ENCODE measurements at places on chromosomes 16 and 17.

DNA sequence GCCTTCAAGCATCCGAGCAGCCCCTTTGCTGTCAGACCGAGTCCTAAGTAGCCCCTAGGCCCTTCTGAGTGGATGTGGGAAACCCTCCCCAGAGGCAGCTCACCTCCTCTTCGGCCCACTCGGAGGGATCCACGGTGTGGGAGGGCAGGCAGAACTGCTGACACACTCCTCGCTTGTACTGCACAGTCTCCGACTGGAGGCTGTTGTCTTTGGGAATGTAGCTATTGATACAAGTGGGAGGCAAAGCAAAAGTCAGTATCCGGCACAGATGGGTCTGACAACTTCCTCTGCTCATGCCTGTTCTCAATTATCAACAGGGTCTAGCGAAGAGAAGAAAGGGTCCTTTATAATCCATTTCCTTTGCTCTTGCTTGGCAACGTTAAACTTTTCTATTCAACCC is 25.9 kb upstream of the FOXJ1 start:
- no peak for DNase-seq

DNA sequence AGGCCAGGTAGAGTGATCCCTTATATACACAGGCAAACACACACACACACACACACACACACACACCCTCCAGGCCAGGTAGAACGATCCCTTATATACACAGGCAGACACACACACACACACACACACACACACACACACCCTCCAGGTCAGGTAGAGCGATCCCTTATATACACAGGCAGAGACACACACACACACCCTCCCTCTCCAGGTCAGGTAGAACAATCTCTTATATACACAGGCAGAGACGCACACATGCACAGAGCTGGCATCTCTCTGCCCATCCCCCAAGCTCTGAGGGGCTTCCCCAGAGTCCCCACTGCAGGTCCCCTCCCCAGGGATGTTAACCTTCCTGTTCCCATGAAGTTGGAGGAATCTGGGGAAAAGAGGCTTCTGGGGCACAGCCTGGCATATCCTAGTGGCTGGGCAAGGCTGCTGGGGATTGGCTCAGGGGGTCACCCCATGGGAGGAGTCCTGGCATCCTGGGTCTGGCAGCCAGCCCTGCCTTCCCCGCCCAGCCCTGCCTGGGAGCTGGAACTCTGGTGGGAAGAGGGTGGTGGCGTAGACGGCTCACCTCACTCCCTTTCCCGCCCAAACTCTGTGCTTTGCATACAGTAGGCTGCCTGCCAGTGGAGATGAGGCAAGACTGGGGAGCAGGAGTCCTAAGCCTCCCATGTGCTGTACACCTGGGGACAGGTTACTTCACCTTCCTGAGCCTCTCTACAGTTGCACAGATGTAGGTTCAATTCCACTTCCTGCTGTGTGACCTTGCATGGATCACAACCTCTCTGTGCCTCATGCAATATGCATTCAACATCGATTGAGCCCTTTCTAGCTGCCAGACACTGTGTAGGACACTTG is 41.8 kb downstream of the TEKT5 start:
- no peak for DNase-seq

DNA sequence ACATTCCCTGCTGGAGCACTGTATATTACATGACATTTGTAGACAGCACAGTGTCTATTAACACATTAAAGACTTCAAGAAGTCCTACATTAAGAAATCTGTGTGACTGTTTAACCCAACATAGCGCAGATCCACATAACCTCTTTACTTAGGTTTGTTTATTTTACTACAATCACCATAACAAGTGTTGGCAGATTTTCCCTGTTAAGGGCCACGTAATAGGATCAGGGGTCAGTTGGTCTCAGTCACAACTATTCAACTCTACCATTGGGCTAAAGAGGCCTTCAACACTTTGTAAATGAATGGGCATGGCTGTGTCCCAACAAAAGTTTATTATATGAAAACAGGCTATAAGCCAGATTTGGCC is 51.3 kb upstream of the ADORA2B start:
- no peak for DNase-seq

GRCh38 chr17:80775863-80776262 is 215.8 kb upstream of the CHMP6 start:
- no peak for DNase-seq

DNA sequence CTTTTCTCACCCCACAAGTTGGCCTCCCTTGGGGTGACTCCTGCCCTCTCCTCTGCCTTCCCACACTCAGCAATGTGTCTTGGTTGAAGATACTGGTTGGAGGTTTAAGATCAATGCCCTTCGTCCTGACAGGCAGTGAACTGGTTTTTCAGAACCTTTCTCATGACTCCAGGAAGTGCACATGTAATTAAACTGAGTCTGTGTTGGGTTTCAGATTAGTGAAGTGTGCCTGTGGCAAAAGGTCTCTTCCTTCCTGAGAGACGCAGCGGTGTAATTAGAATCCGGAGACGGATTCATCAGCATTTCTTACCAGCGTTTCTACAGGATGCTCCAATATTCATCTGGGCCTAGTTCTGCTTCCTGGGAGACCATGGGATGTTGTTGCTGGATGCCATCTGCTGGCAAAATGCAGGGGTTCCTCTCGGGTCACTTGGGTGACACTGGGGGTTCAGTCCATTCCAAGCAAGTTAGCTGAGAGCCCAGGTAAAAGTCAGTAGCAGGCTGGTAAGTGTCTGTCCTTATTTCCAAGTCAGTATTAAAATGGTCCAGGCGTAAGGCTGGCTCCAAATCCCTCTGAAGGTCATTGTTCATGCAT is 233.3 kb downstream of the XYLT1 start:
- DNase-seq = no peak

GRCh38 chr17:61048376-61049106 is 351.1 kb upstream of the TBX2 start:
- no peak for DNase-seq

- DNase-seq = no peak
Measured at GRCh38 chr17:41448506-41448905, 7.7 kb upstream of the KRT38 start.

- DNase-seq = no peak
Measured at GRCh38 chr16:68384288-68385161, 63.8 kb downstream of the SMPD3 start.

DNA sequence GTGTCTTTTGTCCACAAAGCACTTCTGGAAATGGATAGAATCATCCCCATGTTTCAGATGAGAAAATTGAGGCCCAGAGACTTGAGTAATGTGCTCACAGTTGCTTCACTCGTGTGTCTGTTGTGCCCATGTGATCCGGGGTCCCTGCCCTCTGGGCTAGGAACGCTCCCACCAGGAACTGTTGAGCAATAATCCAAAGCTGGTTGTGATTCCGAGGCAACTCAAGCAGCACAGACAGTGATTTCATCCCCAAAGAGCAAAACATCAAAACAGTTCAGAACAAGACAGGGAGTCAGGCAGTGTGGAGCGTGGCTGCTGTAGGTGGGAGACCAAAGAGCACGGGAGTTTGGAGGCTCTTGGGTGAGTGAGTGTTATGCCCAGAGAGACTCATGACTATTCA is 205.0 kb upstream of the ASIC2 start:
- DNase-seq = no peak

DNA sequence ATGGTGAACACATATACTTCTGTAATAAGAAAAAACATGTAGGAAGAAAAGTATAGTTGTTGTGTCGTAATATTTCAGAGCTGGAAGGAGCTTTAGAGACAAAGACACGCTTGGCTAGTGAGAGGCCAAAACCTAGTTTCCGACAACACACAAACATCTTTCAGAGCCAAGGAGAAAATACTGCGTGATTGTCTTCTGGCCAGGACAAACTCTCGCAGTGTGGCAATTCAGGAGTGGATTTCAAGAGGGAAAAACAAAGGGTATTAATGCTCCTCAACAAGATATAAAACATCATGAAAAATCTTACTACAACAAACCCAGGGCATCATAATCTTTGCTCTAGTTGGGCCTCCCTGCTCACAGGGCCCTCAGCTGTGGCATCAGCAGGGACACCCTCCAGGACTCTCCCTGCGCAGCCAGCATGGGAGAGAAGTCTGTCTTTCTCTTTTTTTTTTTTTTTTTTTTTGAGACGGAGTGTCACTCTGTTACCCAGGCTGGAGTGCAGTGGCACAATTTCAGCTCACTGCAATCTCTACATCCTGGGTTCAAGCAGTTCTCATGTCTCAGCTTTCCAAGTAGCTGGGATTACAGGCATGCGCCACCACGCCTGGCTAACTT is 66.4 kb downstream of the CYB5B start:
- DNase-seq = no peak

DNA sequence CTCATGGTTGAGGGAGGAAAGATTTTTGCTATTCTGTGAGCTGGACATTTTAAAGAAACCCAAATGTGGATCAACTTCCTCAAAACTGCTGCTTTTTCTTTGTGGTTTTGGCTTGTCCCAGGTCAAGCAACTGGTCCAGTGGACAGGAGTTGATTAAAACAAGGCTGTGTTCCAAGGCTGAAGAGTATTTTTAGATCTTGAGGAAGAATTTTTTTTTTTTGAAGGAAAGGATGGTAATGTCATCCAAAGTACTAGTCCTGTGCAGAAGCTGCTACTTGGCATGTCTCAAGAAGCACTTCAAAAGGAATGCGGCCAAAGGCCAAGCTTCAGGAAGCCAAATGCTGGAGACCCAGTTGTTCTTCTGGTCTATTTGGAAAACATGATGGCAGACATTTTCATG is 8.0 kb upstream of the MYH2 start:
- DNase-seq = no peak

GRCh38 chr16:83689385-83689831 is 118.4 kb upstream of the HSBP1 start:
- peak; percentile 2 for DNase-seq

- DNase-seq = no peak
Measured at GRCh38 chr17:64384253-64385186, 6.1 kb downstream of the PECAM1 start.

GRCh38 chr16:89446975-89447293 is 43.4 kb downstream of the ANKRD11 start:
- no peak for DNase-seq

- no peak for DNase-seq
Measured at GRCh38 chr17:2178798-2179501, 124.0 kb downstream of the HIC1 start.

GRCh38 chr16:2813771-2814221 is 3.2 kb upstream of the PRSS21 start:
- DNase-seq = no peak

- DNase-seq = no peak
Measured at GRCh38 chr16:53817117-53817755, 113.3 kb downstream of the FTO start.

DNA sequence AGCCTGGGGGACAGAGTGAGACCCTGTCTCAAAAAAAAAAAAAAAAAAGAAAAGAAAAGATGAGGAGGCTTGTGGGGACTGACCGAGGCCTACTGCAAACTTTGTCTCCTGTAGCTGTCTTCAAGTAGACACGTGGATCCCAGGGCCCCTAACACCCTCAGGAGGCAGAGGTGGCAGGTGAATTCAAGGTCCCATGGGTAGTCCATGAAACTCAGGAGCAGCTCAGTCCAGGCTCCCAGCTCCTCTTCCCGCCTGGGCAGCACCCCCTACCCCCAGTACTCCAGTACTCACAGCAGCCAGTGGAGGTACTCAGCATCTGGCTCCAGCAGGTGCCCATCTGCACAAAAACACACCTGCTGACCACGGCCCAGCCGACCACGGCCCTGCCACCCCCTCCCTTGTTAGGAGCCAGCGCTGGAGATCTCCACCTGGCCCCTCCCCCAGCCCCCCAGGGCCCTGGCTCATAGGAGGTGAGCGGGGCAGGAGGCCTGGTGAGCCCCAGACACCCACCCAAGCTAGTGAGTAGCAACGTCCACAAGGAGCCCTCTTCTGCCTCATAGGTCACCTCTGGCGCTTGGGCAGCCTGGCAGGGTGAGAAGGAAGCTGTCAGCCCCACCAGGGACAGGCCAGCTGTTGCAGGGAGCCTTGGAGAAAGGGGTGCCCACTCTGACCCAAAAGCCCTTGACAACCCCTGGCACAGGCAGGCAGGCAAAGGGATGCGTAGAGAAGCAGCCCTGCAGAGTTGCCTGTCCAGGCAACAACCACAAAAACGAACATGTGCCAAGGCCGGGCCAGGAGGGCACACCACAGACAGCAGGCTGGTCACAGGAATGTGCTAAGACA is 3.8 kb downstream of the MRPL38 start:
- DNase-seq = no peak

DNA sequence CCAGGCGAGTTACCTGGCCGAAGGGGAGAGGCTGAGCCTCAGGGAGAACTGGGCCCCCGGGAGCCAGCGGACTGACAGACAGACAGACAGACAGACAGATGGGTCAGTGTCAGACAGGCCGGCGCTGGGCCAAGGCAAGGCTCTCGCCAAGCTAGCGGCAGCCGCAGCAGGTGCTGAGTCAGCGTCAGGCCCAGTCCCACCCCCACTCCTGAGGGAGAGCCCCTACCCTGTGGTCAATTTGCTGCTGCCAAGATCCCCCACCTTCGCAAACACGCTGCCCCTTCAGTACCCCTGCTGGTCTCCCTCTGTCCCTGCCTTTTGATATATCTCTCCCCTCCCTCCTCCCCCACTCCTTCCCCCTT is 1.5 kb downstream of the FGF11 start:
- DNase-seq = peak; percentile 73

DNA sequence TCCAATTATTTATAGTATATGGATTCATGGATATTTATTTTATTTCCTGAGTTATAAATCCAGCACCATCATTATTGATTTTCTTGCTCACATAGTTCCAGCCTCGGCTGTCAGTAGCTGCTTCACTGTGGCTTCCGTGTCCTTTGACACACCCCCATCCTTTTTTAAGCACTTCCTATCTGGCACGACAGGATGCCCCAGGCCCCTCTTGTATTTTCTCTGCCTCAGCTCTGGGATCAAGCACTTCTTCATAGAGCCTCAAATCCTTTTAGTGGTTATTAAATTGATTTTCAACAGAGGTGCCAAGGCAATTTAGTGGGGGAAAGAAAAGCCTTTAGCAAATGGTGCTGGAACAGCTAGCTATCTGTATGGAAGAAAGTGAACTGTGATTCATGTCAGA is 59.8 kb downstream of the GAN start:
- DNase-seq = no peak
